T-cell (primary cell): ENCODE measurements at places on chromosomes 6 and 20. TPM values are rescaled to one million over a fixed set of nuclear protein-coding genes. Genes with fewer than 3 reads are reported as not detected.

- no peaks in the 10 kb centered on the region for H3K27me3 ChIP-seq
- no peaks in the 10 kb centered on the region for H3K36me3 ChIP-seq
- H3K4me1 ChIP-seq: no peaks in the 10 kb centered on the region
- no peak for DNase-seq
Measured at GRCh38 chr20:14925300-14925699, 587.9 kb upstream of the FLRT3 start.

Gene TRIM38
- 26.3 TPM for total RNA-seq

Gene SYTL3
- total RNA-seq: 14.4 TPM

DNA sequence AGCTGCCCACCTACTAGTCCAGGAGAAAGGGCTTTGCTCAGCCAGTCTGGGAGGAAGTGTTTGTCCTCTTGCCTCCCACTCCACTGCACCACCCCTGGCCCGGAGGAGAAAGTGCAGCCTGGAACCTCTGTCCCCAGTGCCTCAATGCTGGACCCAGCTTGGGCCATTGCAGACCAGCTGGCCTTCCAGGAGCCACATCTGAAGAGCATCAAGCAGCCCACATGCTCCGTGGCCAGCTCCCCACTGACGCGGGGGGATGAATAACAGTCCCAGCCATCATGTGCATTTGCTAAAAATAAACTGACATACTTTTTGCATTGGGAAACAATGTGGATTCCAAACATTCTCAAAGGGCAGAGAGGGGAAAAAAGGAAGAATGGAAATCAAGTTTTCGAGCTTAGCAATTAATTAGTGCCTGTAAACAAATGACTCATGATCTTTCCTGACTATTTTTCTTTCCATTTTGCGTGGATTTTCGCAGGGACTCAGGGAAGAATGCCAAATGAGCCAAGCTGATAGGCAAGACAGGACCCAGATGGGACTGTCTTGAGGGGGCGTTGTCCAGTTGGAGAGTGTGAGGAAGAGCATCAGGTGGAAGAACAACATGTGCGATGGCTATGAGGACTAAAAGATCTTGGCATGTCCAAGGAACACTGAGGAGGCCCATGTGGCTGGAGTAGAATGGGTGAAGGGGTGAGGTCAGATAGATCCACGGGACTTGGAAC is 34.1 kb downstream of the CEBPB start:
- H3K27ac ChIP-seq: no peak overlapping the region
- no peaks in the 10 kb centered on the region for H3K27me3 ChIP-seq
- no peaks in the 10 kb centered on the region for H3K4me1 ChIP-seq
- DNase-seq: no peak
- no peaks in the 10 kb centered on the region for H3K36me3 ChIP-seq
- no peak overlapping the region for H3K4me3 ChIP-seq

Gene LY6G6F
- total RNA-seq: not detected

Gene TP53TG5
- total RNA-seq: not detected

DNA sequence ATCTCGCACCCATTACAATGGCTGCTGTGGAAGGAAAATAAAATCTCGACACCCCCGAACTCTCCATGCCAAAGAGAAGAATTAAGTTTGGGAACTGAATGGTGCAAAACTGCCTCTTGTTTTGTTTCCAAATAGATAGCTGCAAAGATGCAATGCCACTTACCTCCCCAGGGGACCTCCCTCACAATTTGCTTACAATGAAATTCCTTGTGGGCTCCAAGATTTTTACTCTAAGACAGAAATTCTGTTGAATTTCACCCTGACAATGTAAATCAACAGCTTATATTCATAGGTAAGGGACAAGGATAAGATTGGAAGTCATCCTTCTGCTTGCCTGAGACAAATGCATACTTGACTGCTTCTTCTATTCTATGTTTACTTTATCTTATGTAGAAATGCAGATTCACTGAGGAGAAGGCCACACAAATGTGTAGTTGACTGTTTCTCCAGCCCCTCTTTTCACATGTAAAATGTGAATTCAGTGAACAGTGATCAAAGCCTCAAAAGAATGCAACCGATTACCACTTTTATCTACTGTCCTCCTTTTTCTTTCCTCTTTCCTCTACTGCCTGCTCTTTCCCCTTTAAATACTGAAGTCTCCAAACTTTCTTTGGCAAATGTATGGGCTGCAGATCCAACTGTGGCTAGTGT is 36.6 kb downstream of the ADGRF4 start:
- H3K4me1 ChIP-seq: no peaks in the 10 kb centered on the region
- H3K27me3 ChIP-seq: peaks cover 2% of the 10 kb centered on the region
- H3K36me3 ChIP-seq: no peaks in the 10 kb centered on the region
- H3K4me3 ChIP-seq: no peak overlapping the region
- H3K27ac ChIP-seq: no peak overlapping the region
- no peak for DNase-seq

Gene MTFR2
- 1.8 TPM for total RNA-seq

Gene GSTA2
- not detected for total RNA-seq

DNA sequence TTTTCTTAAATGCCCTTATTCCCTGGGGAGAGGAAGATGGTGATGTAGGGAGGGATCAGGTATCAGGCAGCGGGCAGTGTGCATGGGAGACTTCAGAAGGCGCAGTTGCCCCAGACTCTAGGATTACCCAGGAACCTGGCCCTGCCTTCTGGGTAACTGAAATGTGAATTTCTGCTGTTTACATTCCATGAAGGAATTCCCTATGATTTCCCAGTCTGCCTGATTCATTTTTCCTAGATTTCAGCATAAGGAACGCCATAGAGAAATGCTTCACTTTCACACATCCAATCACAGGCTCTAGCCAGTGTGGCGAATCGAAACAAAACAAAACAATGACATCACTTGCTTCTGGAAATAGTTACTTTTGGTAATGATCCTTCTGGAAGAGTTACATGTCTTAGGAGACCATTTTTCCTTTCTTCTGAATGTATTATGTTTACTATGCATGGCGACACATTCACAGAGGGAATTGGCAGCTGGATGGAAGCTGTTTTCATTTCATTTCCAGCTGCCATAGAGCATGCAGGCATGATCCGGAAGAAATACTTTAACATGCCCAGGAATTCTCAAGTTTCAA is 33.3 kb downstream of the LRP11 start:
- no peak overlapping the region for H3K4me3 ChIP-seq
- no peaks in the 10 kb centered on the region for H3K27me3 ChIP-seq
- no peak for DNase-seq

DNA sequence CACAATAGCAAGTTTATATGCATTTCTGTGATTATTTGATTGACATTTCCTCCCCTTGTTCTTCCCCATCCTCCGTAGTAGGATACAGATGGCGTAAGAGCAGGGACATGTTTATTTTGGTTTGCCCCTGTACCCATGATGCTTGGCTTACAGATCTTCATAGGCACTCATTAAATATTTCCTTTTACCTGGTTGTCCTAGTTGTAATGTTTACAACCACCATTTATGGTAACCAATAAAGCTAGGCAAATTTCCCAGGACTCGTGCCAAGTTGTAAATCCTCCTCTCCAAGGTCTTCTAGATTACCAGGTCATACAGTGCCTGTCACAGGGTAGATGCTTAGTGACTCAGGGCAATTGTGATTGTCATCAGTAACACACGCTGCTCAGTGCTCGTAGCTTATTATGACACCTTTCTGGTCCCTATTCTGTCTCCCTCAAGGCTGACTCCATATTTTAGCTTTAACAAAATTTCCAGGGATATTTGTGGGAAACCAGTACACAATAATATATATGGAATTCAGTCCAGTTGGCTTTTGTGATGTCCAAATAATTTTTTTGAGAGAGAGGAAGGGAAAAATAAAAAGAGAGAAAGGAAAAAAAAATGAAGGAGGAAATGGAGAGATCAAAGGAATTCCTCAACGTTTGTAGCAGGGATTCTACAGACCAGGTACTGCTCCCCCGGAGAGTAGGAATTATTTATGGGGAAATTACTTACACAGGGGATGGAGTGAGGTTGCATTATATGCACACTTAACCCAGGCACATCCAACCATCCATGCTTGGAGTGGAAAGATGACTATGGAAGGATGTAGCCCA is 24.6 kb downstream of the CYP24A1 start:
- H3K36me3 ChIP-seq: no peaks in the 10 kb centered on the region
- H3K4me1 ChIP-seq: no peaks in the 10 kb centered on the region
- no peak for DNase-seq
- H3K4me3 ChIP-seq: no peak overlapping the region

Gene TREML1
- not detected for total RNA-seq

Gene GUCA1A
- total RNA-seq: not detected

DNA sequence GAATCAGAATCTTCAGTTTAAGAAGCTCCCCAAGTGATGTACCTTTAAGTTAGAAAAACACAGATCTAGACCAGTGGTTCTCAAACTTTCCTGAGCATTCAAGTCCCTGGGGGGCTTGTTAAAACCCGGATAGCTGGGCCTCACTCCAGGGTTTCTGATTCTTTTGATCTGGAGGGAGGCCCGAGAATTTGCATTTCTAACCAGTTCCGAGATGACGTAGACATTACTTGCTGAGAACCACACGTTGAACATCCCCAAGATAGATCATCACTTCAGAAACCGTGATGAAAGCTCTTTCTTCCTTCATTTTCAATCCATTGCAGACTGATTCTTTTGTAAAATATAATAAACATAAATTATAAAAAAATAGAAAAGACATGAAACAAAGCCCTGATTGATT is 40.7 kb upstream of the KIF16B start:
- no peak for DNase-seq
- H3K4me3 ChIP-seq: no peak overlapping the region
- no peaks in the 10 kb centered on the region for H3K27me3 ChIP-seq
- no peaks in the 10 kb centered on the region for H3K36me3 ChIP-seq

- DNase-seq: no peak
- H3K4me1 ChIP-seq: peaks cover 21% of the 10 kb centered on the region
- H3K27ac ChIP-seq: no peak overlapping the region
- no peaks in the 10 kb centered on the region for H3K36me3 ChIP-seq
Measured at GRCh38 chr20:3174442-3175261, 1.3 kb upstream of the LZTS3 start.

Gene MYMX
- total RNA-seq: not detected
